NCI-H1417 treated with DMSO at 0.1 percent for 48 hours (cell line): ENCODE measurements at places on chromosomes 1 and 21.

DNA sequence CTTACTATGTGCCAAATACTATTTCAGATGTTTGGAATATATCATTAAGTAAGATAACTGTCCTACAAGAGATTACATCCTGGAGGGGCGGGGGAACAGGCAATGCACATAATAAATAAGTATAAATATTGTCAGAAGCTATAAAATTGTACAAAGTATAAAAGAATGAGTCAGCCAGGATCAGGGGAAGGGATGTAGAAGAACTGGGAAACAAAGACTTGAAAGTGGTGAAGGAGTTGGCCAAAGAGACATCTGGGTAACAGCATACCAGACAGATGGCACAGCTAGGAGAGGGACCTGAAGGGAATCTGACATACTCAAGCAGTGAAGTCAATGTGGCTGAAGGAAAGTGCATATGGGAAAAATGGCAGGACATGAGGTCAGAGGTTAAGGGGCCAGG, 53.9 kb downstream of the CYYR1 start:
- DNase-seq, result no peak

- DNase-seq, result no peak
These were observed 67.7 kb downstream of the SELENOF start for GRCh38 chr1:86846164-86846647.

DNA sequence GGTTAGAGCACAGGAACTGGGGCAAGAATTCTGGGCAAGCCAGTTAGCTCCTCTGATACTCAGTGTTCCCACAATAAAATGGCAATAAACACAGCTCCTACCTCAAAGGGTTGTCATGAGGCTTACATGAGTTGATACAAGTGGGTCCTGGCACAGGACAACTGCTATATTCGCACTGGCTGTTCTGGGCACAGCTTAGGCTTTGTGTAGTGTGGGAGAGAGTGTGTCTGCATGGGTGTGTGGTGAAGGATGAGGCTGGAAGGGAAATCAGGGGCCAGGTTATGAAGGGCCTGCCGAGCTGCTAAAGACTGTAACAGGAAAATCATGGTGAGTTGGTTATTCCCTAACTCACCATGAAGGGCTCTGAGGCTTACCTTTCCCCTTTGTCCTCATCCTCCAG, 18.7 kb downstream of the ETV3 start:
- DNase-seq, result no peak

DNA sequence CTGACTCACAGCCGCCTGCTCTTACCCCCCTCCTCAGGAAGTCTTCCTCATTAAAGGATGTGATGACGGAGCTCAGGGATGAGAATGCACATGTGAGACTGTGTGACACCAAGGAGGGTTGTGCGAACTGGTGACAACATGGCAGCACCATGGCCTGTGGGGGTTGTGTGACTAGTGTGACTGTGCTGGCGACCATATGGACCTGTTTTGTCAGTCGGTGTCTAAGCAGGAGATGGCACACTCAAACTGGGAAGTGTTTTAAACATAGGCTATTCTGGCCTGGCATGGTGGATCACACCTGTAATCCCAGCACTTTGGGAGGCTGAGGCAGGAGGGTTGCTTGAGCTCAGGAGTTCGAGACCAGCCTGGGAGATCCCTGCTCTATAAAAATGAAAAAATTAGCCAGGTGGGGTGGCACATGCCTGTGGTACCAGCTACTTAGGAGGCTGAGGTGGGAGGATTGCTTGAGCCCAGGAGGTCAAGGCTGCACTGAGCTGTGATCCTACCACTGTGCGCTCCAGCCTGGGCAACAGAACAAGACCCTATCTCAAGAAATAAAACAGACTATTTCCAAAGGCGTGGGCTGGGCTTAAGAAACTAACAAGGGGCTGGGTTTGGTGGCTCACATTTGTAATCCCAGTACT, 7.4 kb downstream of the TRNP1 start:
- DNase-seq, result no peak

GRCh38 chr1:227562933-227563323, 428 bp upstream of the ZNF678 start:
- no peak for DNase-seq

- DNase-seq, result no peak
These were observed 1.4 kb upstream of the SUCO start for GRCh38 chr1:172531412-172532182.

- no peak for DNase-seq
These were observed 42.0 kb downstream of the ACOT7 start for GRCh38 chr1:6351480-6352137.
